ENCODE measurements at places on chromosomes 7 and 10.
A peak's percentile ranks its signal among the peaks of the same experiment; 100 is the strongest.

GRCh38 chr7:22295402-22296264, 61.3 kb downstream of the RAPGEF5 start:
- no peak for DNase-seq

GRCh38 chr7:16916105-16916639, 34.4 kb upstream of the AGR3 start:
- no peak for DNase-seq

- no peak for DNase-seq
Measured at GRCh38 chr10:31070691-31071090, 39.0 kb upstream of the ZNF438 start.

GRCh38 chr10:17599089-17599488, 18.1 kb downstream of the HACD1 start:
- peak; percentile 13 for DNase-seq

DNA sequence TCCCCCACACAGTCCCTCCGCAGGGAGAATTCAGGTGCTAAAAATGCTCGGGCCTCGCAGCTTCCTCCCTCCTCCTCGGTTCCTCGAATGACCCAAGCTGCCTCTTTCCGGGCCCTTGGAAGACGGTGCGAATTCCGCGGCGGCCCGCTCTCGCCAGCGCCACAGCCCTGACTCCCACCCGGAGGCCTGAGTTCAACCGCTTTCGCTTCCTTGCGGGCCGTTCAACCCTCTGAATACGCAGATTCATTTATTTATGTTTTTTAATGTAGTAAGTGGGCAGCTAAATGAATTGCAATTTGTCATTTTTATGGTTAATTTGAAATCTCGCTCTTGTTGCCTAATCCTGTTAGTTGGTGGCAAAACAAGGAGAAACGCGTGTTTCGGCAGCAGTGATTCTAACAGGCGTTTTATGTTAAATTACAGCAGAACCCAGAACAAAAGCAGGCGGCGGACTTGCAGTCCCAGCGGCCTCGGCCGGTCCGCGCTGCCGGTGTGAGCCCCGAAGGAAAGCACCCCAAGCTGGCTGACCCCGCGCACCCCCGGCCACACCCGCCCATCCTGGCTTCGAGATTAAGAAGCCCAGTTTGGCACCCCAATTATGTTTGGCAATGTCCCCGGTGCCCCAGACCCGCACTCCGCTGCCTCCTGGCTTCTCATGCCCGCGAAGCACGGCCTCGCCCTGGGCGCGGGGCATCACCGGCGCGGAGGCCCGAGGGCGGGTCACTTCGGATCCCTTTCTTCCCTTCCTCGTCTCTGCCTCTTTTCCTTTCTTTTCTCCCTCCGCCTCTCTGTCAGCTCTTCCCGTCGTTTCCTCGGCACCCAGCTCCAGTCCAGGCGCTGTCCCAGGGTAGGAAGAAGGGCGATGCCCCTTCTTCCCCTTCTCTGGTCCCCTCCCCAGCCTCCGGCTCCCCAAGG, 75.9 kb downstream of the INSIG1 start:
- DNase-seq = peak; percentile 33

DNA sequence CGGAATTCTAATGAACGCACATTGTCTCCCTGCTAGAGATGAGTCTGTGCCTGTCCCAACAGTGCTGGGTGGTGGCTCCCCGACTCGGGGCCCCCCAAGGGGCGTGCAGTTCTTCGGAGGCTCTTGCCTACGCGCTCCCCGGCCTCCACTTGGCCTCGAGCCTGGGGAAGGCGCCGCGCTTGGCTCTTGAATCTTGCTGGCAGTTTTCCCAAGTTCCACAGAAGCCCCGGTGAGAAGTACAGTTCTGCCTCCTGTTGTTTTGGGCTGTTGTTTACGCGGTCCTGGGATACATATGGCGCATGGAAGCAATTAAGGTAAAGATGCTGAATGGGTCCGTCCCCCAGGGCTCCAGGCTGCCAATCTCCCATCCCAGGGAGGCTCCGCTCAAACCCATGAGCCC, 32.6 kb upstream of the UNCX start:
- peak; percentile 74 for DNase-seq

DNA sequence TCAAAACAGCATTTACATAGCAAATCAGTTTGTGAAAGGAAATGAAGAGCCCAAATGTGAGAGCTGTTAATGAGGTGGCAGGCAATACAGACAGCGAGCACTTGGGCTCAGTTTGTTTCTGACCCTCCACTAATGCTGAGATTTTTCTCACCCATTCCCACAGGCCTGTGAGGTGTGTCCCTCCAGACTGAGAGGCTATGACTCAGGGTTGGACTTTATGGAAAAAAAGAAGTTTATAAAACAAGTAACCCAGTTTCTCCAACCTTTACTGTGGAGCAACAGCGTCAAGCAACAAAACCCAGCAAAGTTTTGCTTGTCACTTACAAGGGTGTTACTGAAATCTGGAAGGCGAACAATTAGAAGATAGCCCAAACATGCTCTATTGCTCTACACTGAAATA, 4.9 kb upstream of the FEZF1 start:
- no peak for DNase-seq

DNA sequence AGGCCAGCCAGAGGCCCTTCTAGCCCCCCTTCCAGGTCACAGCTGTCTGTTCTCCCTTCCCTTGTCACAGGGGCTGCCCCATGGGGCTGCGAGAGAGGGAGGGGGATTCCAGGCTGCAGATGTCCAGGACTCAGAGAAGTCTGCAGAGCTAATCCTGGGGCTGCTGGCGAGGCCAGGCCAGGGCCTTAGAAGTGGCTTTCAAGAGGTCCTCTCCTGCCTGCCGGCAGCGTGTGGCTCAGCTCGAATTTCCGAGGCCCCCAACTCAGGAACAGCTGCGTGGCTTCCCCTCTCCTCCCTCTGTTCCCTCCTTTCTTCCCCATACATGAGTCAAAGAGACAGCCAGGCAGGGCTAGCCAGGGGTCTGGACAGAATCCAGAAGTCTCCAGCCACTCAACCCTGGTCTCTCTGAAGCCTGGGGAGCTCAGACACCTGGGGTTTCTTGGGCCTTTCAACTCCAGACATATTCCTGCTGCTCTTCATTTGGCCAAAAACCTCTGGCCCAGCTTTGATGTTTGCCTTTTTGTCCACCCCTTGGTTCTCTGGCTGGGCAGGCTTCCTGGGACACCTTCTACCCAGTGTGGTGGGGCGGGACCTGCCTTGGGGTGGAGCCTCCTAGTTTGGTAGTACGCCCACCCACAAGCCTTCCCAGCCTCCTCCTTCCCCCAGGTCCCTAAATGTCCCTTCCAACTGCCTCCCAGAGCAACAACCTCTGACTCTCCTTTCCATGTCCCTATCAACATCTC, 21.8 kb upstream of the EIF5AL1 start:
- DNase-seq = peak; percentile 93

GRCh38 chr7:101969997-101970585, 152.7 kb downstream of the CUX1 start:
- no peak for DNase-seq

- no peak for DNase-seq
Measured at GRCh38 chr10:2023687-2024086, 286.4 kb upstream of the ADARB2 start.

DNA sequence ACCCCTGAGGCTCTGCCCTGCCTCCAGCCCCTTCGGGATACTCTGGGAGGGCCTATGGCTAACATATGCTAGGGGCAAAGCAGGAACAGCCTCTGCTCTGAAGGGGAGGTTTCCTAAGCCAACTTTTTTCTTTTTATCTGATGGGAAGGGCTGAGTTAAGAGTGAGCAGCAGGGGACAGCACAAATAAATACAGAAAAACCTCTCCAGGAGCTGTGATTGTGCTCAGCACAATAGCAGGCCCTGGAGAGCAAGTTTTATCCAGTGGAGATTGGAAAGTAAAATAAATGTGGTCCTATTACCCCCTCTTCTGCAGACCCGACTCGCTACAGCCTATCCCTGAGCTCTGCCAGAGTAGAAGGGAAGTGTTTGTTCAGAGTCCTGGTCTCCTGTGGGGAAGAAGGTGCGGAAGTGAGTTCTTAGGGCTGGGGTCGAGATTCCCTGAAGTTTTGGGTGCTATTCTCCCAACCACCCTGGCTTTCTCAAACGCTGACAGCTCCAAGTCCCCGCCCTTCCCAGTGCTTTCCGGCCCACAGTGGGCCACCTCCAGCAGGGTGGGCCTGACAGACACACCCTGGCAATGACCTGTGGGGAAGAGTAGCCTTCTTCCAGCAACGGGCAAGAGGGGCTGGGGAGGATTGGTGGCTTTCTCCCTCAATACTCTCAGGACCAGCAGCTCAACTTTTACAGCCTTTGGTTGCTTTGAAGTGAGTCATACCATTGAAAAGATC, 23.0 kb upstream of the AFAP1L2 start:
- no peak for DNase-seq

GRCh38 chr10:43415544-43415943, 6.6 kb upstream of the HNRNPF start:
- DNase-seq = no peak

- DNase-seq = no peak
Measured at GRCh38 chr7:23964715-23965114, 254.7 kb downstream of the STK31 start.

- no peak for DNase-seq
Measured at GRCh38 chr7:158805937-158806336, 23.4 kb downstream of the ESYT2 start.

GRCh38 chr10:35208949-35209613, 82.4 kb downstream of the CREM start:
- no peak for DNase-seq

DNA sequence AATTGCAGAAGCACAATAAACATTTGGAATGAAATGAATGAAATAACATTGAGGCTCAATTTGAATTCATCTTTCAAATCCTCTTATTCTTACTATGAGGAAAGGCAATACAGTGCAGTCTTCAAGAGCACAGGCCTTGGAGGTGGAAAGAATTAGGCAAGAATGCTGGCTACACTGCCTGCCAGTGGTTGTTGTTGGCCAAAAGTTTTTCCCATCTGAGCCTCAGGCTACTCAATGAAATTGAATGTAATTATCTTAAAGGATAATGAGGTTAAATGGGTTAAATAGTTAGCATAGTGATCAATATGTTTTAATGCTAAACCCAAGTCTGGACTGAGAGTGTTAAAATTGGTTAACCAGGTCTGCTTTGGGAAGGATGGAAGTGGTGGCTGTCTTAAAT, 140.9 kb downstream of the MBL2 start:
- DNase-seq = no peak

- DNase-seq = no peak
Measured at GRCh38 chr10:32995751-32996150, 37.7 kb upstream of the ITGB1 start.

DNA sequence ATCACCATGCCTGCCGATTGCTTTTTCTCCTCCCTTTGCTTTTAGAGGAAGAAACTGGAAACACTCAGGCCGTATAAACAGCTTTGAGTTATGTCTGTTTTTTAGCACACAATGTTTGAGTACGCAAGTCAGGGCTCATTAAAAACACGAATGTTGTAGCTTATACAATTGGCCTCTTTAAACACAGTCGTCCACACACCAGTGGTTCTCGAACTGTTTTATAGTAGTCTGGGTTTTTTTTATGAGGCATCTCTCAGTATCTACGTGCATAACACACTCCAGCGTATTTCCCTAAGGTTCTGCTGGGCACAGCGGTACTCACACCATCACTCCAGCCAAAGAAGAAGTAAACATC, 13.4 kb upstream of the CARD11 start:
- no peak for DNase-seq
